Immature natural killer cell (primary cell): ENCODE measurements at places on chromosomes 16 and 17. TPM values are rescaled to one million over a fixed set of nuclear protein-coding genes. Genes with fewer than 3 reads are reported as not detected.

GRCh38 chr16:85276721-85277120 is 164.4 kb upstream of the CIBAR2 start:
- H3K27ac ChIP-seq: no peak overlapping the region
- H3K27me3 ChIP-seq: peaks cover 4% of the 10 kb centered on the region
- H3K36me3 ChIP-seq: no peaks in the 10 kb centered on the region
- no peak overlapping the region for H3K4me3 ChIP-seq

DNA sequence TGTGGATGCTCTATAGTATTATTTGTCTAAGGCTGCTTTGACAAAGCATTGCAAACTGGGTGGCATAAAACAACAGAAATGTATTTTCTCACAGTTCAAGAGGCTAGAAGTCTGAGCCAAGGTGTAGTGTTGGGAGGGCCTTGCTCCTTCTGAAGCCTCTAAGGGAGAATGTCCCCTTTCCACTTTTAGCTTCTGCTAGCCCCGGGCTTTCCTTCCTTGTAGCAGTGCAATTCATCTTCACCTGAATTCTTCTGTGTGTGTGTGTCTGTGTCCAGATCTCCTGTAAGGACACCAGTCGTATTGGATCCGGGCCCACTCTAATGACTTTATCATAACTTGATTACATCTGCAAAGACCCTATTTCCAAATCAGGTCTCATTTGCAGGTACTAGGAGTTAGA is 18.1 kb downstream of the KCNJ16 start:
- H3K4me3 ChIP-seq: no peak overlapping the region
- no peaks in the 10 kb centered on the region for H3K27me3 ChIP-seq
- no peaks in the 10 kb centered on the region for H3K4me1 ChIP-seq
- H3K27ac ChIP-seq: no peak overlapping the region
- no peak for DNase-seq

- no peaks in the 10 kb centered on the region for H3K4me1 ChIP-seq
- no peaks in the 10 kb centered on the region for H3K27me3 ChIP-seq
- no peak overlapping the region for H3K4me3 ChIP-seq
- no peak for DNase-seq
Observed at GRCh38 chr16:2035431-2036199, 8.9 kb downstream of the NHERF2 start.

DNA sequence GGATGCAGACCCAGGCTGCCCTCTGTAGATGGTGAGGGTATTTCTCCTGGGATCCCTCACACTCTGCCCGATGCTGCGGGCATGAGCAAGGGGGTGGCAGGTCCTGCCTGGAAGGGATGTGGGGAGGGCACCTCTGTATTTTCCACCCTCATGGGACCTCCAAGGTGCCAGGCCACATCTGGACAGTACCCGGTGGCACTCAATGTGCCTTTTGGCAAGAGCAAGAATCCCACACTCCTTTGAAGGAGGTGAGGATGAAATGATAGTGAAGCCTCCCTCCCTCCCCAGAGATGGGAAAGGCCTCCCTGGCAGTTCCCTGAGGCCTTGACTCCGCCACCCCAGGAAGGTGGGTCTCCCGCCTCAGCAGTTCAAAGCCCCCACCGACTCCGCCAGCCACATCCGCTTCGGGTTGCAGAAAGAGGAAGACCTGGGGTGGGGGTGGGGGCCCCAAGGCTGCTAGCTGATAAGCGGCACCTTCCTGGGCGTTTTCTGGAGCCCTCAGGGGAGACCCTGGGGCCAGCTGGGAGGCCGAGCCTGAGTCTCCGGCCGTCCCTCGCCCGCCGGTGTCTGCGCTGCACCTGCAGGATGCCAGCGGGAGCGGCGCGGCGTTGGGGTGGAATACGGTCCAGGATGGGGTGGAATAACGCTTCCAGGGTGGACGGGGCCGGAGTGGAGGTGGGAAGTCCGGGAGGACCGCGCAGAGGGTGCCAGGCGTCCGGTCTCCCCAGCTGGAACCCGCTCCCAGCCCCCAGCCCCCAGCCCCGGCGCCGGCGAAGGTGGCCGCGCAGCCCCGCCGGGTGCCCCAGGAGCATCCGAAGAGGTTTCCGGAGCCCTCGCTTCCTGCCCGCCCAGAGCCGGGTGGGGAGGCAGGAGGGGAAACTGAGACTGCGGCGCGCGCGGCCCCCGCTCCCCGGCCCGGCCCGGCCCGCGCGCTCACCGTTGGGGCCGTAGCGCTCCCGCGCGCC is 718 bp downstream of the ATP2A3 start:
- peaks cover 61% of the 10 kb centered on the region for H3K4me1 ChIP-seq
- peak; percentile 70 for DNase-seq
- peak overlapping the region; percentile 91 for H3K4me3 ChIP-seq
- no peaks in the 10 kb centered on the region for H3K27me3 ChIP-seq

DNA sequence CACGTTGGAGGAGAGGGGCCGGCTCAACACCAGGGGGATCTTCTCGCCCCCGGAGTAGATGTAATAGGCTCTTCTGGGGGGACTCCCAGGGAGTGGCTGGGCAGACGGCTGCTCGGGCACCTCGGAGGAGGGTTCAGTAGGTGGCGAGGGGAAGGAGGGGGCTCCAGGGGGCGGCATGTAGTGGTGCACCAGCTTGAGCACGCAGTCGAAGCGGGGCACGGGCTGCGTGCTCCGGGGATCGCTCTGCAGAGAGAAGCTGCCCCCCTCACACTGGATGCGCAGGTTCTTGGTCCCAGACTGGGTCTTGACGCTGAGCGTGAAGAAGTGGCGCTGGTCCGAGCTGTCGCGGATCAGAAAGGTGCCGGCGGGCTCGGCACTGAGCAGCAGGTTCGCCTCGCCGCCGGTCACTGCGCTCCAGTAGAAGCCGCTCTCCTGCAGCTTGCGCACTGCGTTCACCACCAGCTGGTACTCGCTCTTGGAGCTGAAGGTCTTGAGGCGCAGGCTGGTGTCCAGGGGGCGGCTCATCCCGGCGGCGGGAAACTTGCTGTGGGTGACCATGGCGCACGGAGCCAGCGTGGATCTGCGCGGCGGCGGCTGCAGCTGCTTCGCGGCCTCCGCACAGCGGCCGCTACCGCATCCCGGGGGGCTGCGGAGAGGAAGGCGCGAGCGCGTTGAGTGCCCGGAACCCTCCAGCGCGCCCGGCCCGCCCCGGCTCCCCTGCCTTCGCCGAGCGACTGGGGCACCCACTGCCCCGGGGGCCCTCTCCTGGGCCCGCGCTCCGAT is 1.1 kb downstream of the SOCS3 start:
- H3K4me1 ChIP-seq: peaks cover 37% of the 10 kb centered on the region
- no peaks in the 10 kb centered on the region for H3K36me3 ChIP-seq
- H3K27ac ChIP-seq: no peak overlapping the region

DNA sequence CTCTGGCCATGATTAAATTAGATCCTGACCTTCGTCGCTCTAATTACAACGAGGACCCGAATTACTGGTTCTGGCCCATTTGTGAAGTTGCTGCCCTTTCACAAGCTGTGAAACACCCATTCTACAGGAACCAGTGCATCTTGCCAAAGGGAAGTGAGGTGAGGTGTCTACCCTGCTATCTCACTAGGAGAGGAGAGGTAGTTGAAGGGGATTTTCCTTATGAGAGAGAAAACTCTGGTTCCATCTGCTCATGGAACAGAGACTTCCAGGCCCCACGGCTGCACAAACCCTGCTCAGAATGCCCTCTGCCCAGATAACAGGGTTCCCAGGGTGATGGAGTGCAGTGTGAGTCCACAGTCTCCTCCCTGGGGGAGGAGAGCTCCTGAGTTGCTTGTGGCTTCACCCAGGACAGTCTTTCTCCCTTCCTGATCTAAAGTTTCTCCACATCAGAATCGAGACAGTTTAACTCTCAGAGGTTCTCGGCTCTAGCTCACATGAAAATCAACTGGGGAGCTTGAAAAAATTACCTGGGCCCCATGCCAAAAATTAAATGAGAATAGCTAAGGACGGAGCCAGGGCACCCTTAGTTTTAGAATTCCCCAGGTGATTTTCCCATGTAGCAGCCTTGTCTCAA is 7.8 kb upstream of the SSTR2 start:
- DNase-seq: no peak
- no peak overlapping the region for H3K4me3 ChIP-seq
- H3K36me3 ChIP-seq: no peaks in the 10 kb centered on the region
- peaks cover 9% of the 10 kb centered on the region for H3K27me3 ChIP-seq
- H3K4me1 ChIP-seq: peaks cover 2% of the 10 kb centered on the region

GRCh38 chr16:88956546-88957432 is 20.2 kb downstream of the CBFA2T3 start:
- H3K4me1 ChIP-seq: peaks cover 12% of the 10 kb centered on the region
- peaks cover 8% of the 10 kb centered on the region for H3K27me3 ChIP-seq
- no peak overlapping the region for H3K27ac ChIP-seq
- no peaks in the 10 kb centered on the region for H3K36me3 ChIP-seq
- no peak overlapping the region for H3K4me3 ChIP-seq

DNA sequence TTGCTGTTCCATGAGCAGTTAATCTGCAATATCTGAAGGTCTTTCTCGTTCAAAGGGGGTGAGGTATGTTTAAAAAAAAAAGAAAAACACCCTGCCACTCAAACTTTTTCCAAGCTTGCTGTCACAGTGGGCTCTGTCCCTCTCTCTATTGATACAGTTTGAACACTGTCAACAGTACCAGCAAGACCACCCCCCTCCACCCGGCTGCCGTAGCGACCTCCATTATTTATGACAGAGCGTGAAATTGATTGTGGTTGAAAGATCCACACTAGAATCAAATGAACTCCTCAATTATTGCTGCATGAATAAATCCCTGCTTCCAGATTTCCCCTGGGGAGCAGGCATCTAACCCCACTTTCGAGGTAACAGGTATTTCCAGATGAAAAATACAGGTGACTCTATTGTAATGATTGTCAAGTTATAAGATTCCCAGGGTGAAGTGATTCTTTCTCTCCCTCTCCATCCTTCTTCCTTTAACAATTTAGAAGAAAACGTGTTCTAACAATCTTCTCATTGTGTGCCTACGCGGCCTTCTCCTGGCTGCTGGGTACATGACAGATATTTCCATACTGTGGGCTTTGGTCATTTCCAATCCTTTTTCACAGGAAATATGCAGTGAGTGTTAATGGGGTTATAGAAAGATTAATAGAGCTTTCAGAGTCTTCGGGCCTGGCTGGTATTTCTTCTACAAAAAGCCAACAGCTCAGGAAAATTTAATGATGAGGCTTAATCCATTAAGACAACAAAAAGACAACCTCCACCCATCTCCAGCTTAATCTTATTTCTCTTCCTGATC is 135.7 kb upstream of the C16orf82 start:
- no peak overlapping the region for H3K27ac ChIP-seq
- no peak for DNase-seq
- H3K27me3 ChIP-seq: peaks cover 2% of the 10 kb centered on the region
- H3K4me1 ChIP-seq: no peaks in the 10 kb centered on the region
- no peak overlapping the region for H3K4me3 ChIP-seq
- H3K36me3 ChIP-seq: no peaks in the 10 kb centered on the region

DNA sequence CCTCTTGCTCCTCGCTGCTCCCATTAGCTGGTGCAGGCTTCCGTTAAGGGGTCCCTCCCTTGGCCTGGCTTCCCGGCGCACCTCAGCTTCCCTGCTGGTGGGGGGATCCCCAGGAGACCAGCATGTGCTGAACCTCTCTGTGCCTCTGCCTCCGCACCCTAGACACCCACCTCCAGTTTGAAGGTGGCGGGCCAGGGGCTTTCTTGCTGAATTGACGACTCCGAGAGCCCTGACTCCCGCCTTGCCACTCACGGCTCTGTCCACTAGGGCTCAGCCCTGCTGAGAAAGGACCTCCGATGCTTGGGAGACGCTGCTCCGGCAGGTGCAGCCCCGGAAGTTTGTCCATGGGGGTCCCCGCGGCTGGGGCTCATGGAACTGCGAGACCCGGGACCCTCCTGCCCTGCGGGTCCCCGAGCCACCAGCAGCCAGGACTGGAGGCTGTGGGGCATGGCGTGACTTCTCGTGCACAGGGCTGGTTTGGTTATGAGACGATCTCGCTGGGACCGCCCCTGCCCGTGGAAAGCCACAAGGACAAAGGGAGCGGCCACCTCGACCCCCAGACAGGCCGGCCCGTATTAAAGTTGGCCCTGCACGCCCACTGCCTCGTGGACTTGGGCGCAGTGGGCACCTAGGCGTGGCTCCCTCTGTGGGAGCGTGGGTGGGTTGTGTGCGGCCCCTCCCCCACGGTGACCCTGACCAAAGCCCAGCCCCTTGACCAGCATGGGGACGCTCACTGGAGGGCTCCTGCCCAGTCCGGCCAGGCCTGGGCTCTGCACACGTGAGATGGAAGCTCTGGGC is 8.1 kb downstream of the CHMP6 start:
- no peaks in the 10 kb centered on the region for H3K36me3 ChIP-seq
- H3K27ac ChIP-seq: no peak overlapping the region
- H3K27me3 ChIP-seq: peaks cover 11% of the 10 kb centered on the region

DNA sequence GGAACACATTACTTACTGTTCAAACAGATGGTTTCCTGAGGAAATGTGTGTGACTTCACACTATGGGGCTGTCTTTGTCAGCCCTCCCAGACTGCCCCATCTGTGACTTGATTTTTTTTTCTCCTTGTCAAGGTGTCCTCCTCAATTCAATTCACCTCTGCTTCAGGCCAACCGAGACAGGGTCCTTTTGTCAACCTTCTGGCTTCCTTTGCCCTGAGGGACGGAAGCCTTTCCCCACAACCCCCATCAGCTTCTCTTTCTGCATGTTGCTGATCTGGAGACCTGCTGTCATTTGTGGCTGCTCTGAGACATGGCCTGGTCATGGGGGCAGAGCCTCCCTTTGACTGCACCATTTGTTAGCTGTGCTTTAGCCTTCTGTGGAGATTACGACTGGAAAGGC is 21.3 kb upstream of the RGS9 start:
- peak overlapping the region; percentile 94 for H3K27ac ChIP-seq
- peaks cover 9% of the 10 kb centered on the region for H3K27me3 ChIP-seq
- H3K4me3 ChIP-seq: peak overlapping the region; percentile 81
- peaks cover 32% of the 10 kb centered on the region for H3K4me1 ChIP-seq
- DNase-seq: peak; percentile 31

DNA sequence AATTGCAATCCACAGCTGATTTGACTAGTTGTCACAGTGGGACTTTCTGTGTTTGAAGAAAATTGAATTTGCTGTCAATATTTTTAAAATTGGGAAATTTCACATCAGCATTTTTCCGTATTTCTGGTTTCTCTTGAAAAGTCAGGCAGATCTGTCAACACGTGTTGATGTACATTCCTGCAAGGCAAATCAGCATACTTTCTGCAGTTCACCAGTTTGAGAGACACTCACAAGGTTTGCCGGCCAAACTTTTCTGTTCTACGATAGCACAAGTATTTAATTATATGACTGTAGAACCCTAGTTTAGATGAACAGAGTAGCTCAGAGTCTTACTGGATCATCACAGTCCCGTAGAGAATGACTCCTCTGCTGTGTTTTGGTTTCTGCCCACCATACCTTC is 102.0 kb downstream of the ADAMTS18 start:
- H3K36me3 ChIP-seq: no peaks in the 10 kb centered on the region
- DNase-seq: no peak
- H3K4me3 ChIP-seq: no peak overlapping the region

Gene SYNGR3
- polyA plus RNA-seq: 6.4 TPM

Gene FBXW10
- polyA plus RNA-seq: not detected

DNA sequence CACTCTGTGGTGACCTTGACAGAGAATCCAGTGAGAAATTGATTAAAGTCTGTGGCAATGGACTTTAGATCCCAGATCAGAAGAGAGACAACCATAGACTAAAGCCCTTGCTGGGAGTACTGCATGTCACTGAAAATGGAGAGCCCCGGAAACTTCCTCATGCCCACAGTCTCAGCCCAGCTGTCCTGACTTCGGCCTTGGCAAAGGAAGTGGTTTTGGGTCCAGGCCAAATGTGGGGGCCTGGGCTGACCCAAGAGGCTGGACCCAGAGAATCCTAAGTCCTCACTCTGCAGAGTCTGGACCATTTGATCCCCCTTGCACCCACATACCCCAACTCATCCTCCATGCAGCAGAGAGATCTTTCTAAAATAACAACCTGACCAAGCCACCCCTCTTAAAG is 4.7 kb upstream of the BEAN1 start:
- no peak overlapping the region for H3K4me3 ChIP-seq
- H3K27me3 ChIP-seq: peaks cover 8% of the 10 kb centered on the region
- peaks cover 4% of the 10 kb centered on the region for H3K36me3 ChIP-seq
- DNase-seq: no peak
- H3K4me1 ChIP-seq: peaks cover 1% of the 10 kb centered on the region
